ENCODE measurements at places on chromosomes 7 and 10. TPM values are rescaled to one million over a fixed set of nuclear protein-coding genes. Genes with fewer than 3 reads are reported as not detected.

The ARMH3 gene
- total RNA-seq = 16.6 TPM

The ERVW-1 gene
- not detected for total RNA-seq

The GRID1 gene
- not detected for total RNA-seq

The OR13A1 gene
- not detected for total RNA-seq

The HOXA7 gene
- 15.6 TPM for total RNA-seq

The LFNG gene
- total RNA-seq = 12.6 TPM

The POLR1F gene
- 27.0 TPM for total RNA-seq

The OR2A12 gene
- not detected for total RNA-seq

The PAPOLB gene
- 0.07 TPM for total RNA-seq

The PDAP1 gene
- 150 TPM for total RNA-seq

The MRLN gene
- total RNA-seq = not detected

The SSC4D gene
- total RNA-seq = 0.46 TPM

The PLEKHS1 gene
- not detected for total RNA-seq

The ANLN gene
- 119 TPM for total RNA-seq

The EVX1 gene
- not detected for total RNA-seq

The ELMO1 gene
- total RNA-seq = 30.6 TPM

The SP4 gene
- total RNA-seq = 11.4 TPM

The NEUROD6 gene
- not detected for total RNA-seq

The C10orf62 gene
- total RNA-seq = not detected

The COL26A1 gene
- not detected for total RNA-seq

The KCP gene
- total RNA-seq = not detected

The FAM131B gene
- total RNA-seq = 1.4 TPM

The CRPPA gene
- total RNA-seq = 2.9 TPM

The POLR2J3 gene
- total RNA-seq = 63.1 TPM

The TBXAS1 gene
- total RNA-seq = 2.3 TPM

The KCNMA1 gene
- 0.82 TPM for total RNA-seq

The IFIT1B gene
- total RNA-seq = not detected

The ANKRD1 gene
- total RNA-seq = 591 TPM

The MEOX2 gene
- total RNA-seq = 47.8 TPM

The PNLIP gene
- not detected for total RNA-seq

The IL2RA gene
- total RNA-seq = not detected

The ADRB1 gene
- 0.97 TPM for total RNA-seq

The C7orf25 gene
- 4.2 TPM for total RNA-seq

The FOXI2 gene
- total RNA-seq = not detected
